Posterior vena cava (tissue), 2 donors: ENCODE measurements at places on chromosomes 16 and 17. TPM values are rescaled to one million over a fixed set of nuclear protein-coding genes. Genes with fewer than 3 reads are reported as not detected.

Gene HCRT
- not detected for total RNA-seq

Gene WWOX
- total RNA-seq, result 12.5 TPM

Gene SUPT4H1
- total RNA-seq, result 48.4 TPM

- no peak for DNase-seq
Measured at GRCh38 chr17:60952747-60953146, 275.1 kb downstream of the BCAS3 start.

GRCh38 chr17:44741316-44741715 lies 17.5 kb upstream of the ADAM11 start:
- DNase-seq, result no peak

DNA sequence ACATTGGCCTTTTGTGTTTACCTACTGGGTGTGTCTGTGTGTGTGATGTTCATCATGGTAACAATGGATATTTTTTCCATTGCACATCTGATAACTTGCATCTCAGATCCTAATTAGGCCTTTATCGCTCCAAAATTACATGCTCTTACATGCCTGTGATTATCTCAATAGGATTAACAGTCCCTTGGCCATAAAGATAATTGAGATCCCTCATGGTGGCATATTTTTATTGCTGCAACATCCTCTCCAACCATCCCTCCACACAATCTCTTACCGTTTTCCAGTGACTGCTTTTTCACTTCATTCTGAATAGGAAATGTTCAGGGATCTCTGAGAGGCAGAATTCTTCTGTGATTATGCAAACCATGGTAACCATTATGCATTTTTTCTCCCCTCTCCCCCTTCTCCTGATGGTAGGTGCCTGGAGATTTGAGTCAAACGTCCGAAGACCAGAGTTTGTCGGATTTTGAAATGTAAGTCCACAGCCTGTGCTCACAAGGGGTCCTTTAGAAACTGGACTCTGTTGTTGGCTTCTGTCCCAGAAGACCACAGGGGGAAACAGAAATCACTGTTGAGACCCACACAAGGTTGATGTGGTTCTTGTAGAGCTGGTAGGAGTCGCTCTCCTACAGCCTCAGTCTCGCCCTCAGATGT lies 405.5 kb downstream of the CPPED1 start:
- DNase-seq, result no peak

DNA sequence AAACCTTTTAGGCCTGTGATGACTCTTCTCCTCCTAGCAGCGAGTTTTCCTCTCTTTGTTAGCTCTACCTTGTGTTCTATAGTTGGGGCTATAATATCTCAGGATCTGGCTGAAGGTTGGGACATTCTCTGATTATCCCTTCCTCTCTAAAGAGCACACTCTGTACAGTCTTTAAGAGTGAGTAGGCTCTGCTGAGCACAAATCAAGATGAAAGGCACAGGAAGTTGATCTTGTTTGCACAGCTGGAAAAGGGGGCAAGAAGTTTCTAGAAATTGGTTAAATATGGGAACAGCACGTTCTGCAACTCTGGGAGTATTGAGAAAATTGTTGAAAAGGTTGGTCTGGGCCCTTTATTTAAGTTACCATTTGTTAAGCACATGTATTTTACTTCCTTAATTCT lies 240.9 kb downstream of the CDH11 start:
- DNase-seq, result no peak
